AG09309 (cell line): ENCODE measurements at places on chromosomes 4 and X.

DNA sequence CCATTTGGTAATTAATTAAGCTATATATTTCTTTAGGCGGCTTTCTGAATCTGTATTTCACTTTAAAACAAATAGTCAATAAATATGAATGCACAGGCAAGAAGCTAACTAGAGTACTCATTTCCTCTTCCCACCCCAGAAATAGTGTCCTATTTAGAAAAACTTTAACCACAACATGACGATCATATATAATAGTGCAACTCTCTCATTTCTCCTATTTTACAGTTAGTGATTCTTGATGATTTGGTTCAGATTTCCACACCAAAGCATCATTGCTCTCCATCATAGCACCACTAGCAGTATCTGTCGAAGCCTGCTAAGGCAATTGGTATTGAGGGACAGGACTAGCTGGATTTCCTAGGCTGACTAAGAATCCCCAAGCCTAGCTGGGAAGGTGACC, 184.0 kb upstream of the GALNTL6 start:
- DNase-seq: no peak

DNA sequence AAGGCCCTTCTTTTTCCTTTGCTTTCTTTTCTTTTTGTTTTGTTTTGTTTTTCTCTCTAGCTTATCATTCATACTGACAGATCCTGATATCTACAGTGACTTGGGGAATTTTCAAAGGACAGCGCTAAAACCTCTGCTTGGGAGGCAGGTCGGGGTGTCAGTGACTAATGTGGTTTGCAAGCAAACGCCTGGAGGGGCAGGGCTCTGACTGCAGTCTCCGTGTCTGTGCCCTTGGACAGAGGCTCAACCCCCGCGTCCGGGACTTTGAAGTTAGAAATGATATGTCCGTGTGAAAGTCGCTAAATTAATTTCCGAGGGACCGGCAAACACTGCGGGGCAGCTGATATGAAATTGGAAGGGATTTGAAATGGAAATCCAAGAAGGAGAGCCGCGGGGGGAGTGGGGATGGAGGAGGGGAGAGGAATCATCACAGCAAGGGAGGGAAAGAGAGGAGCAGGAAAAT, 312.4 kb downstream of the DHRSX start:
- no peak for DNase-seq

- DNase-seq: no peak
Observed at GRCh38 chr4:78483811-78484210, 67.8 kb upstream of the ANXA3 start.

DNA sequence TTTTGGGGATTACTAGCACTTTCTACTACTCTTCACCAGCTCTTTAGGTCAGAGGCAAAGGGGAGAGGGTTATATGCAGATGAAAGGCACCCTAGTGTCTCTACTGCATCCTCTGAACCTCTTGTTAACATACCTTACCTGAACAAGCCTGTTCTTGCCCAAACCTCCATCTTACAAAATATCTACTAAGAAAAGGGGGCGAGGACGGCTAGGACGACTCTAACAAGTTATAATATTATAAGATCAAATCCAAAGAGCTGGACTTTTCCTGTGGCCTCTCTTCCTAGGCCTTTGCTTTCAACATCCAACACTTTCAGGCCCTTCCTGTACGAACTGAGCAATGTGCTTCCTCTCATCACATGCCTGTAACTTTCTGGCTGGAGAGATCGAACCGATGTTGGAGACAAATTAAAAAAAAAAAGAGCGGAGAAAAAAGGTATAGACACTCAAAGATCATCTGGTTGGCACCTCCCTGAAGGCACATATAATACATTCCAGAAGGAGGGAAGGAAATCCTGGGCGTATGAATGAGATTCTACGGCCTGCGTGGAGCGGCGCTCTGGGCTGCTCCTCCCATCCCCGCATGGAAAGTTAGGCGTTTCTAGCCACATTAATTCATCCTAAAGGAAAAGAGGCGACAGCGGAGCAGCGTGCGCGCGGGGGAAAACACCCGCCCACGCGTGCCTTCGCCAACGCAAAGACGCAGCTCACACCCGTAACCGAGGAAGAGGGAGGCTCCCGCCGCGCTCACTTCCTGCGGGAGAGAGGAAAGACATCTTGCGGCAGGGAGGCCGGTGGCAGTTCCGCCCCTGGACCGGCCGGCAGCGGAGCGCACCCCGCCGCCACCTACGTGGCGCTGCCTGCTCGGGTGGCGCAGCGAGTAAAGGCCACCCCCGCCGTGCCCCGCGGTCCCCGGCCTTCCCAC, 808 bp downstream of the PRDM5 start:
- no peak for DNase-seq

DNA sequence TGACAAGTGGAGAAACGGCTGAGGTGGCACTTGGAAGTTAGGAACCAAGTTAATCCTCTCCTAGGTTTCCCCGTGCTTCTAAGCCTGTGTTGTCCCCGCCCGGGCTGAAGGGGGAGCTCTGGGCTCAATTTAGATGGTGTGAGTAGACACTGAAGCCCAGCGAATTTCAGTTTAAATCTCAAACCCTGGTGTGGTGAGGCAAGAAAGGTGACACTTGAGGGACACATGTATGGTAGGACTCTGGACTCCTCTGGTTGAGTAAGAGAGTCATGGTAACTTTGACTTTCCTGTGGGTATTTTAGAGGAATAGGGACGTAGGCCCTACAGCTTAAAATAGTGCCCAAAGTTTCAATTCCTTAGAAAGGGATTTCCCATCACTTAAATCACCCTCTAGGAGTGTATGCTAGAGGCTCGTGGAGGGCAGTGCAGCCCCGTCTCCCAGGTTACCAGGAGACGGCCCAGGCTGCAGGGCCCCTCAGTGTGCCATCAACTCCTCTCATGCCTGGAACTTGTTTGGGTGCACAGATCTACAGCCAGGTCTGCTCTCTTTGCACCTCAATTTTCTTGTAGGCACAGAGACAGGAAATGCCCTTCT, 24.0 kb downstream of the HAND2 start:
- no peak for DNase-seq

- no peak for DNase-seq
Observed at GRCh38 chrX:143429131-143429530, 88.1 kb downstream of the SPANXN3 start.

DNA sequence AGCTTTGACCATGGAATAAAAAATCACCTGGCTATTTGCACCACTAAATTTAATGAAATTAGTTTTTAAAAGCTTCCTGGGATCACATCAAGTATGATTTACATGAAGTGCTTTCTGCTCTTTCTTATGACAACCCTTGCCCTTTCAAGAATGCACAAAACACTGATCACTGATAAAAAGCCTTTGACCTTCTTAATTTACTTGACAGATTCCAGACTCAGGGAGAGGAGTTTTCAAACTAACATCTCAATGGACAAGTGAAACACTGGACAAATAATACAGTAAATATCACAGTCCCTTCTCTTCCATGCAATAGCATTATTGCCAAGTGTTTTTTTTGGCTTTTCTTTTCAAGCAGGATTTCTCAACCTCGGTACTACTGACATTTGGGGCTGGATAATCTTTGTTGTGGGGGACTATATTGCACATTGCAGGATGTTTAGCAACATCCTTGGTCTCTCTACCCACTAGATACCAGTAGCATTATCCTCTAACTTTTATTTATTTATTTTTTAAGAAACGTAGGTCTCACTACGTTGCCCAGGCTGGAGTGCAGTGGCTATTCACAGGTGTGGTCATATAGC, 86.3 kb downstream of the ZNF827 start:
- DNase-seq: peak; percentile 46

GRCh38 chr4:74037076-74037955, 1.2 kb downstream of the CXCL3 start:
- DNase-seq: no peak

DNA sequence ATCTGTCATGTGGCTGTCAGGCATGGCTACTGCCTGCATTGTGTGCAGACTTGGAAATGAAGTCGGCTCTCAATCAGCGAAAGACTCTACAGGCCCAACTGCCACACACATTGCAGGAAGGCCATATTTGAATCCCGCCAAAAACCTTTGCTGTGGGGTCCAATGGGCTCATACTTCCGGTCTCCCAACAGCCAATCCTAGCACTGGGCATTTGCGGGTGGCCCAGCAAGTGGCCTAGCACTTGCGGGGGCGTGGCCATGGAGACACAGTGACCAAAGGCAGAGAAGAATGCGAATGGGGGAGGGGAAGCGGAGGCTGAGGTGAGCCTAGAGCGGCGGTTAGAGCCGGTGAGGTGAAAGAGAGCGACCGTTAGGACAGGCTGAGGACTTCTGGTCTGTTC, at the start of gene OTUD6A:
TSS of gene OTUD6A (plus strand) at position 382 of the 400 bp plus-strand sequence. CDS start 68 bp downstream, outside the sequence.
- no peak for DNase-seq

DNA sequence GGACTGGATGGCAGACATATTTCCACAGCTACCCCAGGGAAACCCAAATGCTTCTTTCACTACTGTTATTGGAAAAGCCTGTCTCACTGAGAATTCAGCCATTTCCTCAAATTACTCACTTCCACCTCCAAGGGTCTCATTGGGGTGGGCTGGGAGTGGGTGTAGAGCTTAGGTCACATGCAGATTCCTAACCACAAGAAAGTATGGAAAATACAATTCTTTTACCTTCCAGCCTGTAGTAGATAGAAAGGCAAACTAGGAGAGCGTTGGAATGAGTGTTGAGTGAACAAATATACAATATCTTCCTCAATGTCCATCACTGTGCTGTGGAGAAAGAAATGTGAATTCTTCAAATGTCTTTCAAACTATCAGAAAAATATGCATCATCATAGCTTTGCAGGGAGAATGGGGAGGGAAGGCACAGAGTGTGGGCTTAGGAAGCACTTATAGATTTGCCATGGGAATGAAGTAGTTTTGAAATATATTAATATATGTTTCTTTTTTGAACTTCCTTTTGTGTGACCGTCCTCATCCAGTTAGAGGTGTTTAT, 245.3 kb upstream of the JADE1 start:
- DNase-seq: no peak

GRCh38 chr4:139368998-139369397, 66.7 kb upstream of the NDUFC1 start:
- DNase-seq: no peak

- DNase-seq: no peak
Observed at GRCh38 chr4:124974152-124974551, 261.6 kb upstream of the ANKRD50 start.

DNA sequence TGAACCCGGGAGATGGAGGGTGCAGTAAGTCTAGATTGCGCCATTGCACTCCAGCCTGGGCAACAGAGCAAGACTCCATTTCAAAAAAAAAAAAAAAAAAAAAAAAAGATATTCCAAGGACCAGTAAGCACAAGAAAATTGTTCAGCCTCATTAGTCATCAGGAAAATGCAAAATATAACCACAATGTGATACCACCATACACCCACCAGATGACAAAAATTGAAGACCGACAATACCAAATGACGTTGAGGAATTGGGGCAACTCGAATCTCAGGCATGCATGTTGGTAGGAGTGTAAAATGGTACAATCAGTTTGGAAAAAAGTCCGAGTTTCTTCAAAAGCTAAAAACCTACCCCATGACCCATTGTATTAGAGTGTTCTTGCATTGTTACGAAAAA, 130.2 kb upstream of the FAM9B start:
- DNase-seq: no peak

GRCh38 chr4:141074098-141074878, 59.0 kb downstream of the RNF150 start:
- DNase-seq: peak; percentile 45

GRCh38 chr4:37440501-37440900, 196.0 kb downstream of the NWD2 start:
- no peak for DNase-seq

- DNase-seq: no peak
Observed at GRCh38 chrX:130419263-130419662, 17.5 kb downstream of the RBMX2 start.

DNA sequence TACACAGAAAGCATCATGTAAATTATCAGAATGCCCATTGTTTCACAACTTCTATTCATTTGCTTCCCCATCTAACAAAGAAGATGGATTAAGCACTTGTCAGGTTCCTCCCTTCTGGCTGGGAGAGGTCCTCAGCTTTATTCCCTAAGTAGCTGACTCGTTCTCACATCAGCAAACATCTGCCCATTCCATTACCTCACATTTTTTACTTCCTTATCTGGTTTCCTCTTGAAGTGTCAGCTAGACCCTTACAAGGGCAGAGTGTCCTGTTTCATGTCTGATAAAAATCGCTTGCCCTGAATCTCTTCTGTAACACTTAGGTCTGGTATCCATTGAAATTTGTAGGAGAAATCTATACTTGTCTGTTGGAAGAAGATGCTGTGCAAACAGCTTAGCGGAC, 34.7 kb downstream of the TMPRSS11A start:
- DNase-seq: no peak

- no peak for DNase-seq
Observed at GRCh38 chr4:145552181-145552822, 66.9 kb upstream of the MMAA start.

DNA sequence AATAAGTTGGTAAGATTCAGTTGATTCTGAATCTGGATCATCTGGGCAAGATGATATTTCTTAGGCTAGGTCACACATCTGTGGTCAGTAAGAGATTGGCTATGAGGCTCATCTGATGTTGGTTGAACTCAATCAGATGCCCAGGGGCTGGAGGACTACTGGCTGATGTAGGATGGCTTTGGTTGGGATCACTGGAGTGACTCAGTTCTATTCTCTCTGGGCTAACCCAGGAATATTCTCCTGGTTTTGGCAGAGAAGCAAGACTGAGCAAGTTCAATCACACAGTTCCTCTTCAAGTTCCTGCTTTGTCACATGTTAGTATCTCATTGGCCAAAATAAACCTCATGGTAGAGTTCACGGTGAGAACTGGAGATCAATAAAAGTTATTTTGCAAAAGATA, 902.3 kb upstream of the SLIT2 start:
- DNase-seq: no peak

DNA sequence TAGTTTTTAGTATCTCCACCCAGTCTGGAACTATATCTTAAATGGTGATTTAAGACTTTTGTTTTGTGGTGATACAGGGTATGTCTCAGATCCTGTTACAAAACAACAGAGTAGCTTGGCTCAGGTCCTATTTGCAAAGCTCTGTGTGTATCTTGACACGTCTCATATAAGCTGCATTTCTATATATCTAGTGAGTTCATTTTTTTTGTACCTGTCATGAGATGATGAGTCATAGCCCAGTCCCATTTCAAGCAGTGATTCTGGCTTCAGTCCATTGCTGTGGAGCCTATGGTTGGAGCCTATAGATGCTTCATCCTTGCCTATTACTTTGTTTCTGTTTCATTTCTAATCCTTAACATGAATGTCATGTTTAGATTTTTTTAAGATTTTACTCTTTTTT, 23.0 kb downstream of the GRXCR1 start:
- DNase-seq: no peak

DNA sequence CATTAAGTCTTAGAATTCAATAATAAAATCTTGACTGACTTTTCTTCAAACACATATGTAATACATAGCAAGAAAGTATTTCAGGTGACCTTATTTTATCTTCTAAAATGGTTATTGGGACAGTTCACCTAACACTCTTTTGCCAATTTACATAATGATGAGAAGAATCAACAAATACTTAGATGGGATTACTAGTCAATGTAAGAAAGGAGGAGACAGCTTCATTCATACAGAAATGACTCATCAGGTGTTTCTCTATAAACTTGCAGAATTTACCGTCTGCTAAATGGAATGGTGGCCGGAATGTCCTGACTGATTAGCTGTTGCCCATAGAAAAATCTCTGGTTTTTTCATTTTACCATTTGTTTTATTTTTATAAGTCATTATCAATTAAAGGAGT, 115.0 kb upstream of the ETNPPL start:
- no peak for DNase-seq
